ENCODE measurements at places on chromosomes 6 and 20.

DNA sequence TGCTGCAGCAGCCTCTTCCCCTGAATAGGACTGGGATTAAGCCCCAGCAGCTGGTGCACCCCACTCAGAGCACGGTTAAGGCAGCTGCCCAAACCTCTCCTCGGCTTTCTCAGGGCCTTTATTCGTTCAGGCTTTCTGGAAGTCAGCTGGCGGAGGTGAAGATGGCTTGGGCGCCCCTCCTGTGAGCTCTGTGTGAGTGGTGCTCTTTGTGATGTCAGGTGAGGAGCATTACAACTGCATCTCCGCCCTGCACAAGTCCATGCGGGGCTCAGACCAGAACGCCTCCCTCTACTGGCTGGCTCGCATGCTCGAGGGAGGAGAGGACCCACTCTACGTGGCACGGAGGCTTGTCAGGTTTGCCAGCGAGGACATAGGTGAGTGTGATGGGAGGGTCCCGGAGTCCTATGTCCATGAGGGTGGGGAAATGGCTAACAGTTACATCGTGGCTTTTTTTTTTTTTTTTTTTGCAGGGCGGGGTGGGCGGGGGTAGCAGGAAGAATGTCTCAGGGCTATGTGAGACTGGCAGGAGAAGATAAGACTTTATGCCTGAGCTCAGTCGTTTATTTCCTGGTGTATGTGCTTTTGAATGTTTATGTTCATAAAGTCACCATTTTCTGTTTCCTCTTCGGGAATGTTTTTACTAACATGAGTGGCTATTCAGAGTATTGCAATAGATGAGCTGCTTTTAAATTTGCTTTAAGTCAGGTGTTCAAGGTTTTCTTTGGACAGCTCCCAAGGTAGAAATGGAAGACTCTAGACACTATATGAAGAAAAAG lies 18.2 kb downstream of the WRNIP1 start:
- DNase-seq, result no peak

DNA sequence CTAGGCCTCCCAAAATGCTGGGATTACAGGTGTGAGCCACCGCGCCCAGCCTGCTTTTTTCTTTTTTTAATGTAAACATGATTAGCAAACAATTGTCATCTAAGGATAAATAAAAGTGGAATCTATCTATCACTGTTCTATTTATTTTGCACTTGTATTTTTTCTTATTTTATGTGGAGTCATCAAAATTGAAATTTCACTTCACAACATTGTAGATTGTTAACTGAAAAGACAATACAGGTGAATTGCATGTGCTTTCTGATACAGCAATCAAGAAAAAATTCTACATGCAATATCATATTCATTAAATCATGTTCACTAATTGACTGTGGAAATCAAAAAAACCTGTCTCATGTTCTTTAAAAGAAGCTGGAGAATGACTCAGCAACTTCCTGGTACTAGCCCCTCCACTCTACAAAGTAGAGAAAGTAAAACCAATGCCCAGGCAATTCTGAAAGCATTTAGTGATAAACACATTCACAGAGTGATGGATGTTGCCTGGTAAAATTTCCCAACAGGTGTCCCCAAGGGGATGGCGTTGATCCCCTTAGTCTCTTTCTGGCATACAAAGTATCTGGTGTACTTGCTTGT lies 10.7 kb upstream of the RFX6 start:
- DNase-seq, result no peak

DNA sequence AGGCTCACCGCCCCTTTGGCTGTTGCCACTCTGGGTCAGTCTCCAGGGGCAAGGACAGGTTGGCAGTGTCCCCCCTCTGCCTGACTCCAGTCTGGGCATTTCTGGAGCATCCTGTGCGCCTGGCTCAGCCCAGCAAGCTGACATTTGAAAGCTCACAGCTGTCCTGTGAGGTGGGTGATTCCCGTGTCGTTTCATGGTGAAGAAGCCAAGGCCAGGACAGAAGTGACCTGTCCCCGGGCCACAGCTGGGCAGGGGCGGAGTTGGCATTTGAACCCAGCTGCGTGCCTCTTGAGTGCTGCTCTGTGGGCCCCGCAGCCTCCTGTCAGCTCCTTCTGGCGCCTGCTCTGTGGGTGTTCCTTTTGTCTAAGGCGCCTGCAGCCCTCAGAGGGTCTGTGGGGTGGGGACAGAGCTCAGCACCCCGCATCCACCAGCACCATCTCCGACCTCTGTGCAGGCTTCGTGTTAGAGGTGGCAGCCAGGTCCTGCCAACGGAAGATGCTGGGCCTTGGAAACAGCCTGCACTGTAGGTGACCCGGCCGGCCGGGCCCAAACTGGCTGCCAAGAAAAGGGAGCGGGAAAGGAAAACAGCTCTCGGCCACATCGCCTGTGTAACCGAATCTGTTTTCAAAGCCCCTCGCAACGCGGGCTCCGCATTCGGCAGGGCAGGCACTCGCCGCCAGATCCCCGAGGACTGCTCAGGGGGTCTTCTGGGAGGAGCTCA lies 5.8 kb upstream of the GATA5 start:
- DNase-seq, result no peak

DNA sequence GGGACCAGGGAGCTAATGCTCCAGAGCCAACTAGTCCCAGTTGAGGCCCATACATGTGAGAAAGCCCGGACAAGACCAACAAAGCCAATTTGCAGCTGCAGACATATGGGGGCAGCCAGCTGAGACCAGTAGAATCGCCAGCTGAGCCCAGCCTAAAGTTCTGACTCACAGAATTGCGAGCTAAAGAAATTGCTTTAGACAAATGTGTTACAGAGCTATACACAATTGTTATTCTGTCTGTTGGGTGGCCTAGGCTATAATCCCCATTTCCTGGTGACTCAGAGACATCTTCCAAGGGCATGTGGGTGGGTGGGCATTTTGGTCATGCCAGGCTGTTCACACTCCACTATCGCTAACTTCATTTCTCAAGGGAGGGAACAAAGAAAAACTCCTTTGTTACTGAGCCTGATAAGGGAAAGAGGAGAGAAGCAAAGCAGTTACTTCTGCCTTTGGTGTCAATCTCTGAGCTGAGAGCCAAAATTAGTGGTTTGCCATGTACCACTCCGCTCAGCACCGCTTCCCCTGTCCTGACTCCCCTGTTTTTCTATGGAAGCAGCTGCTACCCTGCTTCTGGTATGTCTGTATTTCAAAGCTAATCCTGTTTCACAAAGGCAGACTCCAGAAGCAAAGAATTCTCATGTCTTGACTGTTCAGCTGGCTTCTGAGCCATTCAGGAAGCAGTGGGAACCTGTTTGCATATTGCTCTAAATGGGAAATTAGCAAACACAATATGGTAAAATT lies 26.1 kb downstream of the SCP2D1 start:
- no peak for DNase-seq

DNA sequence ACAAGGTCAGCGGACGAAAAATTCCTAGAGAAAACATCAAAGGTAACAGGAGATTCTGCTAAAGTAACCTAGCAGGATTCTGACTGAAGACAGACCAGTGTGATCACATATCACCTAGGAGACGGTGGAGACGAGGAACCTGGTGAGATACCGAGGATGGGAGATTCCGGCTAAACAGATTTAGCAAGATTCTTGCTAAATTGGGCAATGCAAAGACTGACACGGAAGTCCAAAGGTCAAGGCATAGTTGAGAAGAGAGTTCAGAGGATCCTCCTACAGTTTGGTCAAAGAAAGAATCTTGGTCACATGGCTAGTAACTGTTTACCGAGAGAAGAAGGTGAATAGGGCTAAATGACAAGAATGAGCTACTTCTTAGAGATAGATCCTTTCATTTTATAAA lies 61.1 kb downstream of the TMEM170B start:
- DNase-seq, result no peak

DNA sequence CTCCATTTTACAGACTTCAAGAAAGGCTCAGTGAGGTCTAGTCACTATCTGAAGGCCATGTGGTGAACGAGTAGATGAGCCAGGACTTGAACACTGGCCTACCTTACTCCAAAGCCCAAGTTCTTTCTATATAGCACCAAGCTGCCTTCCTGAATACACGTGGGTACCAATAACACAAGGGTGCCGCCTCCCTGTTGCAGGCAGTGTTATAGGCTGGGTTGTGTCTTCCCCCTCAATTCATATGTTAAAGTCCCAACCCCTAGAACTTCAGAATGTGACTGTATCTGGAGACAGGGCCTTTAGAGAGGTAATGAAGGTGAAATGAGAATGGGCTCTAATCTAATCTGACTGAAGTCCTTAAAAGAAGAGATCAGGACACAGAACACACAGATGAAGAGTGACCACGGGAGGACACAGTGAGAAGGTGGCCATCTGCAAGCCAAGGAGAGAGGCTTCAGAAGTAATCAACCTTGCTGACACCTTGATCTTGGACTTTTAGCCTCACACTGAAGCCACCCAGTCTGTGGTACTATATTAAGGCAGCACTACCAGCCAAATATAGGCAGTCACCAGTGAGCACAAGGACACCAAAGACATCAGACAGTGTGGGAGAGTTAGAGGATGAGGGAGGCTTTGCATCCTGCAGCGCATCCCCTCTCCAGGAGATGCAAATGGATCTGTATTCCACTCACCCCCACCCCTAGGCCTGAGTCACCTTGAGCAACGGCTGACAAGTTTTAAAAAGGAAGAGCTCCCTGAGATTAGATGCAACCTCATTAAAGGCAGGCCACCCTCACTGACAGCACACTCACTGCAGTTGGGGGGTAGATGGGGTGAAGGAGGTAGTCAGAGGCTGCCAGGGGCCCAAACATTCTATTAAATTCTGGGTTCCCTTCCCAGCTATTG lies 40.9 kb upstream of the LYRM2 start:
- DNase-seq, result no peak

GRCh38 chr6:3482869-3483268 lies 26.0 kb upstream of the SLC22A23 start:
- DNase-seq, result no peak

DNA sequence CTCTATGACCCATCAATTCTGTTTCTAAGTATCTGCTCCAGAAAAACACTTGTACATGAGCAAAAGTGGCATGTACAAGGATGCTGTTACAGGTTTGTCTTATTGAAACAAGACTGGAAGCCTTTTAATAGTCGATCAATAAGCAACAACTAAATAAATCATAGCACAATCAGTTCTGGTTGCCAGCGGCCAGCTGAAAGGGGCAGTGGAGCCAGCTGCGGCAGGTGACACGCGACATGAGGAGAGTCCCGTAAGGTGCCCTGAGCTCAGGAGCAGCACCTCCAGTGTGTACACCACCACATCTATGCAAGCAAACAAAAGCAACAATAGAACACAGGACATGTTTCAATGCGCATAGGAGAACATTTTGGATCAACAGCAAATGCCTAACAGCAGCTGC lies 20.7 kb upstream of the NNAT start:
- no peak for DNase-seq

- no peak for DNase-seq
These were observed 28.5 kb downstream of the KDM1B start for GRCh38 chr6:18183766-18184165.

- no peak for DNase-seq
These were observed 12.8 kb downstream of the ESF1 start for GRCh38 chr20:13771853-13772453.

DNA sequence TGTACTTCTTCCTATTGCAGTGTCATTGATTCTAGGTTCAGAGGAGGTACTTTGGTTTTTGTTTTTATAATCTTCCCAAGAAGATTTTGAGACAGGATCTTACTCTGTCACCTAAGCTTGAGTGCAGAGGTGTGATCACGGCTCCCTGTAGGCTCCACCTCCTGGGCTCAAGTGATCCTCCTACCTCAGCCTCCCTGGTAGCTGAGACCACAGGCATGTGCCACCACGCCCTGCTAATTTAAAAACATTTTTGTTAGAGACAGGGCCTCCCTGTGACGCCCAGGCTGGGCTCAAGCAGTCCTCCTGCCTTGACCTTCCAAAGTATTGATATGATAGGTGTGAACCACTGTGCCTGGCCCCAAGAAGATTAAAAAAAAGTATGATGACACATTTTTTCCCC lies 3.4 kb upstream of the SLC17A5 start:
- no peak for DNase-seq

DNA sequence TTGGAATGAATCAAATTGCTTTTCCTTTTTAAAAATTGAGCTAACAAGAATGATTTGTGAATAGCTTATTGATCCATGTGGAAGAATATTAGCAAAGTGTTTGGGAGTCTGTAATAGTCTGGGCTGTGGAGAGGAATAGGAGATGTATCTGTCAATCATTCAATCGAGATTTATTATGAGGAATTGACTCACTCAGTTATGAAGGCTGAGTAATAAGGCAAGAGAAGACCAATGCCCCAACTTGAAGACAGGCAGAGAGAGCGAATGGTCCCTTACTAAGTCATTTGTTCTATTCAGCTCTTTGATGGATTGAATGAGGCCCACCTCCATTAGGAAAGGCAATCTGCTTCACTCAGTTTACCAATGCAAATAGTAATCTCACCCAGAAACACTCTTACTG lies 403.0 kb downstream of the CD83 start:
- DNase-seq, result no peak

GRCh38 chr20:40651151-40651550 lies 37.9 kb downstream of the MAFB start:
- DNase-seq, result no peak

Measured in esophagus squamous epithelium (tissue), 5 donors.